ENCODE measurements at places on chromosomes 11 and 22.

DNA sequence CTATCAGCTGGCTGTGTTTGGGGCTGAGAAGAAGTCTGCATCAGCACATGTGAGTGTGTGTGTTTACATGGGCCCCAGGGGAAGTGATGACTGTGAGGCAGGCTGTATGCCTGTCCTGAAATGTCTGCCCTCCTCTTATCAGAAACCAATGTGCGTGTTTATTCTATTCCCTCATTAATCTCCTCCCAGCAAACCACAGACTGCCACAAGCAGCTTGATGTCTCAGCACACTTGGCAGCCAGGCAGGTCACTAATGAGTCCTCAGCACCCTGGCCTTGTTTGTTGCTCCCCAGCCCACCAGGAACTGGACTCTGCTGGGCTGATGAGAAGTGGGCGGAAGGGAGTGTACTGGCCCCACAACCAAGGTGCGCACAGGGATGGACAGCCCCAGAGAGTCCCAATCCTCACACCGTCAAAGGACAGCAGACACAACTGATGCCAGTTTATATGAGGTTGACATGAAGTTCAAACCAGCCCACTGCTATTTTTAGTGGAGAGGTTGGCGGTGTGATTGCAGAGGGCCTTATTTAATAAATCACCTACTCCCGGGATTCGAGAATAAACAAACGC, 225.8 kb downstream of the ETS1 start:
- peak; percentile 33 for DNase-seq

DNA sequence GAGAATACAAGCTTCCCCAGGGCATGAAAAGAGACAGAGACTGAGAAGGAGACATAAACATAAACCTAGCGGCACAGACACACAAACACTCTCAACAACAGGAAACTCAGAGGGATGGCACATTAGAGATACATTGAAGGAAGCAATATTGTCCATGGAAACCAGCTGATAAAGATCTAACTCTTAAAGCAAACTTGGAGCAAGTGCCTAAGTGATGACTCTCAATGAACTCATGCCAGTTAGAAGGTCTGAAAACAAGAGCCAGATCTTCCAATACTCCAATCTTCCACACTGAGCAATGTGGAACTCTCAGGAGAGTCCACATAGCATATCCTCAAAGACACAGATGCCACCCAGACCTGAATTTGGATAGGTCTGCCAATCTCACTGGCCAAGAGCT, 168.8 kb upstream of the ISX start:
- no peak for DNase-seq

GRCh38 chr11:75365711-75366181, 14.3 kb upstream of the ARRB1 start:
- peak; percentile 66 for DNase-seq

DNA sequence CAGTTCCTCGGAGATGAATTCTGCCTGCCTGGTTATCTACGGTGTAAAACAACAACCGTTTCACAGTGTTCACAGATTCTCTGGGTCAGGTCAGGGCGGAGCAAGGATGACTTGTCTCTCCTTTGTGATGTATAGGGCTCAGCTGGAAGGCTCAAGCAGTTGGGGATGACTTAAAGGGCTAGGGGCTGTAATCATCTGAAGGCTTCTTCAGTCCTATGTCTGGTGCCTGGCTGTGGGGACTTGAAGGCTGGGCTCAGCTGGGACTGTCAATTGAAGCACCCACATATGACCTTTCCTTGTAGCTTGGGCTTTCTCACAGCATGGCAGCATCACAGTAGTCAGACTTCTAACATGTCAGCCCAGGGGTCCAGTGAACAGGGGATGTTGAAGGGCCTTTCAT, 29.3 kb downstream of the EIF3F start:
- no peak for DNase-seq

DNA sequence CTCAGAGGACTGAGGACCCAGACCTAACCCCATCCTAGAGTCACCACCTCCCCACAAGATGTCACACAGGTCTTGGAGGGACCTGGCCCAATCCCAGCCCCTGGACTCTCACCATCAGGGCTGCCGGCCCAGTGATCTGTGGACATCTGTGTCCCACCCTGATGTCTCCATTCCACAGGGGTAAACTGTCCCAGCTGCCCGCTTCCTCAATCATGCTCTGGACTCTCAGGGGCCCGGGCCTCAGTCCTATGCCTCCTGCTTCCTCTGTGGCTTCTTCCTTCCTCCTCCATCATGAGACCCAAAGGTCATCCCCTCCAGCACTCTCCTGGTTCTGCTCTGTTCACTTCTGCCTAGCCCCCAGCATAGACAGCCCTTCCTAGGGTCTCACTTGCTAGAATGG, 32.2 kb downstream of the ARAP1 start:
- DNase-seq = no peak
